ENCODE measurements at places on chromosomes 7 and 10.

GRCh38 chr7:1540776-1541271 lies 10.3 kb downstream of the MAFK start:
- DNase-seq: no peak

GRCh38 chr10:18610517-18610916 lies 40.9 kb downstream of the NSUN6 start:
- DNase-seq: no peak

DNA sequence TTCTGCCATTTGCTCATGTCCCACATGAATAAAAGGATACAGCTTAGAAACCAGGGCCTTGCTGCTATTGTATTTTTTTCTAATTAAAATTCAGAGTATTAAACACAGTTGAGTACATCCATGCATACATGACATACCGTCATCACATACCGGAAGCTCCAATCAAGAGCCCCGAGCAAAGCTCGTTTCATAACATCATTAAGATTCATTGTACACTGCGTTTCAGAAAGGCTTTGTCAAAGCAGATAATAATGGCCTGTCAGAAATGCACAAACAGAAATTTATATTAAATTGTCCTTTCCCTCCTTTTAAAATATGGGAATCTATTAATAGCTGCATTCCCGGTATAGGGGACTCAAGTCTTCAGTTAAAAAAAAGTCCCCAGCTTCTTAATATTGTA lies 103.4 kb downstream of the PRTFDC1 start:
- DNase-seq: no peak

DNA sequence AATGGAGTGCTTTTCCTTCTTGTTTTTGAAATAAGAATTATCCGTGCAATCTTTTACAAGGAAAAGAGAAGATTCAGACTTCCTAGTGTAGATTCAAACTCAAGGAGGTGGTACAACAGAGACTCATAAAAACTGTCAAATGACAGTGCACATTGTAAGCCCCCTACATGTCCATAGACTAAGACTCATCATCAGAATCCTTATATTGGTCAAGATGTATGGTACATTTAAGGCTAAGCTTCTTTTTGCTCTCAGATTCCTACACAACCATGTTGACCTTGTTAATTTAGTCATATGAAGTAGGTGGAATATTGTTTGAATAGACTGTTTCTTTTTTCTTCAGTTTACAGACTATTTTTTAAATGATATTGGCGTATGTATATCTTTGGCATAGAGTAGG lies 11.6 kb downstream of the CD36 start:
- no peak for DNase-seq

GRCh38 chr10:70738006-70738760 lies 47.0 kb downstream of the TBATA start:
- no peak for DNase-seq

All from iPS DF 19.7 (cell line).